ENCODE measurements at places on chromosomes 11 and 22.

- no peak for DNase-seq
Observed at GRCh38 chr11:65077451-65077850, 6.4 kb downstream of the CDCA5 start.

DNA sequence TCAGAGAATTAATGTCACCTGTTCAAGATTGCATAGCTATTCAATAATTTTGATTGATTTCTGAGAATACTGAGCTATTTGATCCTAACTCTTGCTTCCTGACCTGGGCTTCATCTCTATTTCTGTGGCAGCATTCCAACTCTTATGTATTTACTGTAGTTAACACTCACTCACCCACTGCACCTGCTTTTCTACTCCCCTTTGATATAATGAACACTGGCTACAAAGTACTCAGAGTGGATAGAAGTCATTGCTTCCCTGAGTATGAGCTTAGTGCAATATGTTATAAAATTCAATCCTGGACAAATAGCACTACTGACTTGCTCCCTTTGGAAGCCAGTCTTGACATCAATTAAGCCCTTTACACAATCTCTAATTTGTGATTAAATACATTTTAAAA is 117.2 kb downstream of the APIP start:
- no peak for DNase-seq

DNA sequence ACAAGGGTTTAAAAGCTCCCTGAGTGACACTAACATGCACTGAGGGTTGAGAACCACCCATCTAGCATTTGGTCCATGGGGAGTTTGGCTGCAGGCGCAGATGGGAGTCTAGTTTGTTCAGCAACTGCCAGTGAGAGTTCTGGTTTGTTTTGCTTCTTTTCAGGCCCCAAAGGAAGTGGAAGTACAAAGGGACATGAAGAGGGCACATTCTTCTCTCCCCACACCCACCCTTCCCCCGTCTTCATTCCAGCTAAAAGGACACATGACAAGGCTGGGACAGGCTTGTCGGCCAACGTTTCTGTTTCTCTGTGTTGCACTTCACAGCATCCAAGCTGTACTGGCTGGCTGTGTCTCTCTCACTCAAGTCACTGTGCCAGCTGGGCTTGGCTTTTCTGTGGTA is 8.2 kb upstream of the ENDOD1 start:
- no peak for DNase-seq

GRCh38 chr11:16781936-16782919 is 43.8 kb downstream of the C11orf58 start:
- no peak for DNase-seq

- DNase-seq = peak; percentile 39
Observed at GRCh38 chr11:8610532-8611116, 16.6 kb upstream of the STK33 start.

DNA sequence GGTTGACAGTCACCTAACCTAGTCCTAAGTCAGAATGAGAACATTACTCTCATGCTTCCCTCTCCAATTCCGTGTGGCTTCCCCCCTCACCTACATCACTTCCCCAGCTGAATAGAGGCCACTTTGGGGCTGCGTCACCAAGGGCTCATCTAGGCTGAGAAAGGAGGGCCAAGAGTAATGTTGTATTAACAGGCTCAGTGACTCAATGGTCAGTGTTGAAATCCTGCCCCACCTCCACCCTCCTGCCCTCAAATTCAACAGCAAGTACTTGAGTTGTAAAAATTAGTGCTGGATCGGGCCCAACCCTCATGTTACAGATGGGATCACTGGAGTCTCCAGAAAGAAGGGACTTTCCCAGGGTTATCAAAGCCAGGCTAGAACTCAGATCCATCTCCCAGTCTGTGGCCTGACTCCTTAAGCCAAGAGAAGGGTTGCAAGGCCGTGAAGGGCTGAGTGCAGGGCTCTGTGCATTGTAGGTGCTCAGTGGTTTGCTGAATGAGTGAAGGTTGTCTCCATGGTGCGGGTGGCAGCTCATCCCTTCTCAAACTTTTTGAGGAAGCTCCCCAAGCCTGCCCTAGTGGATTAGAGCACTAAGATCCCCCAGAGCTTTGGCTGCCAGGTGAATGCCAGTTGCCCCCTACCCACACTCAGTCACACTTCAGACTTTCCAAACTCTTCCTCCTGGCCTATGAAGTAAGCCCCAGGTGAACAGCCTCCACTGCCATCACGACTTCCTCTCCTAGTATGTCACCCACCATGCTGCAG is 3.2 kb downstream of the DGAT2 start:
- DNase-seq = no peak

Measured in stimulated activated CD4-positive, alpha-beta T cell treated with anti-CD3 and anti-CD28 coated beads, Interleukin-15, amount 100 ng/mL, for 24 hours (primary cell).